Stimulated activated CD8-positive, alpha-beta memory T cell treated with anti-CD3 and anti-CD28 coated beads, Interleukin-7, amount 100 ng/mL, for 1 hour (primary cell): ENCODE measurements at places on chromosomes 2 and 18.

DNA sequence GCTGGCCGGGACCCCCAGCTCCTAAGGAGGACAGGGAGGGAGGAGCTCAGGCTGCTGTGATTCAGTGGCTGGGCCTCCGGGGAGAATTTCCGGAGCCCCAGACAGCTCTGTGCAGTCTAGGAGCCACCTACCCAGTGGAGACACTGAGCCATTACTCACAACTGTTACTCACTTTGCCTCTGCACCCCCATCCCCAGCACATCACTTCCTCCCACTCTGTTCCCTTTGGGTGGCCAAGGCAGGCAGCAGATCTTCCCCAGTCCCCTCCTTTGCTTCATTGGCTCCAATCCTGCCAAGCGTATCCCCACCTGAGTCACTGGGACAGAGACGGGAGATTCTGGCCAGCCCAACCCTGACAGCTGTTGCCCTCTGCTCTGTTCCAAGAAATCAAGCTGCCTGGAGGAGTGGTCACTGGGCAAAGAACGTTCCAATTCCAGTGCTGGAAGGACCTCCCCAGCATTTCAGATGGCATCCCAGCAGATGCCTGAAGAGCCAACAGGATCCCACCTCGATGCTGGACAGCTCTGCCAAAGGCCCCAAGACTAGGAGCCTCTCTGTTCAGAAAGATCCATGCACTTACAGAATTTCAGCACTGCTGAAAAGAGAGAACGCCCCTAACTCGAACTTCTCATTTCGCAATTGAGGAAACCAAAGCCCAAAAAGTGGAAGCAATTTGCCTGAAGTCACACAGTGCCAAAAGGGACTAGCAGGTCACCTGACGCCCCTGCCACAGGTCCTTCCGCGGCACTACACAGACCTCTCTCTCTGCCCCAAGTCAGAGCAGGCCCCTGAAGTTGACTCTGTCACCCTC, 68.3 kb downstream of the TNS1 start:
- DNase-seq, result no peak

DNA sequence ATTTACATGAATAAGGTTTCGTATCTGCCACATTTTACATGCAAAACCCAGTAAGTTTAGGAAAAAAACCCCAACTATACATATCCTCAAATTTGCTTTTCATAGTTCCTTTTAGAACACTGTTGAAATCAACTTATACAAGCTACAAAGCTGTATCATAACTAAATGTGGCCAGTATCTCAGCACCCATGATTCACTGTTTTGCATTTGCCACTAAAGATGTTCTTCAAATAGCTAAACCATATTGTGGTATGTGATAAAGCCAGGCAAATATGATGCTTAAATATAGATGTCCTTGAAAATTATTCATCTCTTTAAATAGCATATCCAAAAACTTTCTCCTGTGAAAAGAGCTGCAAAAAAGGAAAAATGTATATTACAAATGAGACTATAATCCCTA, 29.9 kb downstream of the ROCK2 start:
- no peak for DNase-seq

GRCh38 chr2:98547092-98547790, 61.1 kb downstream of the COA5 start:
- DNase-seq, result no peak

DNA sequence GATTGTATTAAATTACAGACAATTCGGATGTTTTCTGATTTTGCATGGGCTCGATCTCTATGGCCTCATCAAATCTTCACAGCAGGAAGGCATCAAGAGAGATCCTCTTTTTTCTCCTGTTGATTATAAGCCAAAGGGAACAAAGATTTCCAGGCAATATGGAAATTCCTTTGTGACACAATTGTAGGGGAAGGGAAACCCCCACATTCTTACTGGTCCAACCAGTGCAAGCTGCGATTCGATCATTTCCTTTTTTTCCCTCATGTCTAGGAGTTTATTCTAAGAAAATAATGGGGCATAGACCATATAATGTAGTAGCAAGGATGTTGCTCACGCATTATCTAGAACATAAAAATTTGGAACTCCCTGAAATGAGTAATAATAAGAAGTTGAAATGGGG, 87.7 kb downstream of the LYPD6 start:
- DNase-seq, result no peak

DNA sequence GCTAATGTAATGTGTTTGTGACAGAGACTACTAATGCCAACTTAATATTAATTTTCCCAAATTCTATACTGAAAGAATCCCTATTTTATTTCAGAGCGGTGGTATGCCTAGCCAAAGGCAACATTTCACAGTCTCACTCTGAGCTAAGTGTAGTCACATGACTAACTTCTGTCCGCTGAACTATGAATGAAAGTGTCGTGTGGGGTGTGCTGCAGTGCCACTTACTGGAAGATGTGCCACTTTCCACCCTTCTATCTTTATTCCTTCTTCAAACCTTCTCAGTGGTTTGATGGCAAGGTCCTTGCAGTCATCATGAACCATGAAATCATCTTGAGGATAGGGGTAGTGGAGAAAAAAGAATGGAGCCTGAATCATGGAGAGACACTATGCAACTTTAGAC, 47.3 kb upstream of the C1D start:
- no peak for DNase-seq
